ENCODE measurements at places on chromosomes 2 and 18.

DNA sequence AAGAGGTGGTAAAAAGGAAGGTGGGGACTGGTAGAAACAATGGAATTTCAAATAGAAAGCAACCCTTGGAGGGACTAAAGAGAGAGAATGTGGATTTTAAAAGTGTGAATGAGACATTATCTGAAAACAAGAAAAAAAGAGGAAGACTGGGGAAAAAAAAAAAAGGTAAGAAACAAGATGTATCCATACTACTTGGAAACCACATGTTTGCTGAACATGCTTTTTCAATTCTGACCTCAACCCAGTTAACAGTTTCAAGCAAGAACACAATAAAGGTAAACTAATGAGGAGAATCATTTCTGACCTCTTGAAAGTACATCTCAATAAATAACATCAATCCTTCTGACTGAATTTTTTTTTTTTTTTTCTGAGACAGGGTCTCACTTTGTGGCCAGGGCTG lies 2.6 kb downstream of the FARSB start:
- no peak for DNase-seq

- DNase-seq = no peak
These were observed 20.0 kb upstream of the SLC8A1 start for GRCh38 chr2:40471866-40472265.

- no peak for DNase-seq
These were observed 6.7 kb upstream of the ACAA2 start for GRCh38 chr18:49819823-49820671.

GRCh38 chr2:134694411-134694810 lies 24.4 kb downstream of the TMEM163 start:
- no peak for DNase-seq

GRCh38 chr18:49628119-49628518 lies 66.3 kb downstream of the LIPG start:
- no peak for DNase-seq

DNA sequence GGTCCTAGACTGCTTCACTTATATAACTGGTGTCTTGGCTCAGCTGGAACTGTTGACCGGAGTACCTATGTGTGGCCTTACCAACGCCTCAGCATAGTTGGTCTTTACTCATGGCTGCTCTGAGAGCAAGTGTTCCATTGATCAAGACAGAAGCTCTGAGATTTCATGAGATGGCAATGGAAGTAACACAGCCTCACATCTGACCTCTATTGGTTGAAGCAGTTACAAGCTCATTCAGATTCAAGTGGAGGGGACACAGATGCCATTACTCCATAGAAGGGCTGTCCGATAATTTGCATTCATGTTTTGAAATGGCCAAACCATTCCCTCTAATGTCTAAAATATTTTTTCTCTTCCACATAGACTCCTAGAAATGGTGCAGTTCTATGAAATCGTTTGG lies 46.4 kb upstream of the STK39 start:
- no peak for DNase-seq

GRCh38 chr18:38167623-38168022 lies 602.0 kb upstream of the CELF4 start:
- DNase-seq = no peak

GRCh38 chr2:7895289-7895688 lies 786.6 kb upstream of the ID2 start:
- DNase-seq = no peak

DNA sequence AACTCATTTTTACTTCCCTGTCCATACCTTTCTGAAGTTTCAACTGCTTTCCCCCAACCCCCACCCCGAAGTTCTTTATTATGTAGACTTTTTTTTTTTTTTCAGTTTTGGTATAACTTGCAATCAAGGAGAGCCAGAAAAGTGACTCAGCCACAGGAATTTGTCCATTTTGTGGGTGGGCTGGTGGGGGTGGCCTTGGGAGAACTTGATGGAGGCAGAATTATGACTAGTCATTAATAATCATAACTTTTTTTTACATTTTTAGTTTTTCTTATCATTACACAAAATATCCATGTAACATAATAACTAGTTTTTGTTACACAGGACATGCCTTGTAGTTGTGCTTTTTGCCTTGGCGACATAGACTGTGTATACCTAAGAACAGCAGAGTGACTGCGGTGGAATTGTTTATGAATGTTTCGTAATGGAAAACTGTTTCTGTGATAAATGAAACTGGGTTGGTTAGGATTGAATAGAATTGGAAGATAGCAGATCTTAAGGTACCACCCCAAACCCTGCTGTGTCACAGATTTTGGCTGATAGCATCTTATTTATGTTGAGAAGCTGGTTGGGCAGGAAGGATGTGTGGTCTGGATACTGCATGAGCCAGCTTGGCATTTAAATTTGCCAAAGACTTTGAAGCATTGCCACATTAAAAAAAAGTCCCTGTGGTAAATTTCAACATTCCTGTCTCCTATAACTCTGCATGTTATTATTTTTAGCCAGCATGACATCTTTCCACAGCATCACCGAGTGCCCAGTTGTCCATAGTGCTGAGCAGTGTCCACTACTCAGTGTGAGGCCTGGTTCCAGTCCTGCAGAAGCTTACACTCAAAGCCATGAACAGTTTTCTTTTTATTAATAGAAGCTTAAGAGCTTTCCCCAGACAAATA lies 30.7 kb downstream of the LYPD6B start:
- DNase-seq = no peak

GRCh38 chr2:113703386-113704299 lies 52.8 kb downstream of the SLC35F5 start:
- no peak for DNase-seq

DNA sequence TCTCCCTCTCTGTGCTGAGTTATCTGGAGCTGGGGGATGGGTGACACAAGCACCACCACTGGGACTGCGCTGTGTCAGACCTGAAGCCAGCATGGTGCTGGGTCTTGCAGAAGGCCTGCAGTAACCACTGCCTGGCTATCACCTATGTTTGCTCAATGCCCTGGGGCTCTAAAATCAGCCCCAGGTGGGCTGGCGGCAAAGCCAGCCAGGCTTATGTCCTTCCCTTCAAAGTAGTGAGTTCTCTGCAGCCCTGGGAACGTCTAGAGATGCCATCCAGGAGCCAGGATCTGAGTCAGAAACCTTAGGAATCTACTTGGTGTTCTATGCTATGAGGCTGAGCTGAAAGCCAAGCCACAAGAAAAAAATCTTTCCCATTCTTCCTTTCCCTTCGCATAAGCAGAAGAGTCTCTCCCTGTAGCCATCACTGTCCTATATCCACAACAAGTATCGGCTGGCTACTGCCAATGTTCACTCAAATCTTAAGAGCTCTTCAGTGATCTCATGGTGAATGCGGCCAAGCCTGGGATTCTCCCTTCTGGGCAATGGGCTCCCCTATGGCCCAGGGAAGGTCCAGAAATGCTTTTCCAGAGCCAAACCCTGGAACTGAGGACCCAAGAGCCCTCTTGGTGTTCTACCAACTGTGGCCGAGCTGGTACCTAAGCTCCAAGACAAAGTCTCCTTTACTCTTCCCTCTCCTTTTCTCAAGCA lies 248.7 kb downstream of the ZNF385B start:
- no peak for DNase-seq

DNA sequence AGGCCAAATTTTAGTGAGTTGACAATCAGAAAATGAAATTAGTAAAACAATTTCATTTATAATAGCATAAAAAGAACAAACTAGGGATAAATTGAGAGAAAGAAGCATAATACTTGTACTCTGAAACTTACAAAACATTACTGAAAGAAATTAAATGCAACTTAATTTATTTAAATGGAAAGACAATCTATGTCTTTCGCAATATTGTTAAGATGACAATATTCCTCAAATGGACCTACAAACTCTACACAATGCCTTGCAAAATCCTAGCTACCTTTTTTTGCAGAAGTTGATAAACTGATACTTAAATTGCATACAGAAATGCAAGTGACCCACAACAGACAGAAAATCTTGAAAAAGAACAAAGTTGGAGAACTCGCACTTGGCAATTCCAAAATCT lies 9.1 kb downstream of the EPG5 start:
- DNase-seq = no peak

DNA sequence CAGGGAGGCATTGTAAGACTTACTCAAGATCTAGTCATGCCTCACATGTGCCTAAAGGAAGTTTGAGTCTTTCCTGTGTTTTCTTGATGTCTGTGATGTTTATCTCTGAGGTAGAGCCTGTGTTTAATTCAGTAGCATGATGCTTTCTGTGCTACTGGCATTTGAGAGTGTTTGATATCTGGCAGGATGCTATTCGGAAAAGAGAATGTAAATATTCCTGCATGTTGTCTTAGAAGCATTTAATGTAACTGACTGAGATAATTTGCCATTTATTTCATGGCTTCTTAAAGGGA lies 58.8 kb downstream of the GREB1L start:
- DNase-seq = no peak

DNA sequence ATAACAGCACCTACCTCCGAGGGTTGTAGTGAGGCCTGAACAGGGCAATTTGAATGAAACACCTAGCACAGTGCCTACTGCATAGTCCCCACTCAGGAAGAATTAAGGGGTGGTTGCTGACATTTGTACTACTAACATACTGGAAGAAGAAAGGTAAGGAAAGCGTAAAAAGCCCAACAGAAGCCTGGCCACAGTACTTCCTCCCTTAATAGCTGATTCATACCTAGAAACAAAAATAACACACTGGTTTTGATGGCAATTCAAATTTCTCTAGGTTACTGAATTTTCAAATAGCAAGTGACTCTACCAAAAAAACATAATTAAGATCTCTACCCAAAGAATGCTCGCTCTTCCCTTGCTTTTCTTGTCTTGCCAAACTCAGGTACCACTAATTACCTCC lies 16.2 kb downstream of the SUCLG1 start:
- DNase-seq = no peak

- no peak for DNase-seq
These were observed 69.8 kb downstream of the ANKRD12 start for GRCh38 chr18:9206421-9206820.

DNA sequence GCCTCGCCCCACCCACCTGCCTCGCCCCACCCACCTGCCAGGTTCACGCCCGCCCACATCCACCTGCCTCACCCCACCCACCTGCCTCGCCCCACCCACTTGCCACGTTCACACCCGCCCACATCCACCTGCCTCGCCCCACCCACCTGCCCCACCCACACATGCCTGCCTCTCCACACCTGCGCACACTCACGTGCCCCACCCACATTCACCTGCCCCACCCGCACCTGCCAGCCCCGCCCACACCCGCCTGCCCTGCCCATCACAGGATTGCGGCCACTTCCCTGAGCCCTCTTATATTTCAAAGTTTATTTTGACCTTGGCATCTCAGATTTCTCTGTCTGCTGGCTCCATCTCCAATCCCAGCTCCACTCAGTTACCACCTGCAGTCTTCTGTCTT lies 217.5 kb upstream of the SOX11 start:
- DNase-seq = no peak

GRCh38 chr2:113755035-113755834 lies 1.2 kb downstream of the SLC35F5 start:
- DNase-seq = no peak

DNA sequence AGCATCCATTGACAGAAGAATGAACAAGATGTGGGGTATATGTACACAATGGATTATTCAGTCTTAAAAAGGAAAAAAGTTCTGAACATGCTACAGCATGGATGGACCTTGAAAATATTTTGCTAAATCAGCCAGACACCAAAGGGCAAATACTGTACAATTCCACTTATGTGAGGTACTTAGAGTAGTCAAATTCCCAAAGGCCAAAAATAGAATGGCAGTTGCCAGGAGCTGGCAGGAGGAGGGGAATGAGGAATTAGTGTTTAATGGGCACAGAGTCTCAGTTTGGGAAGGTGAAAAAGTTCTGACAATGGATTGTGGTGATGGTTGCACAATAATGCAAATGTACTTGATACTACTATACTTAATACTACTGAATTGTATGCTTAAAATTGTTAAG lies 193.2 kb downstream of the MBD2 start:
- DNase-seq = no peak

GRCh38 chr2:109372614-109373013 lies 241.2 kb downstream of the SEPTIN10 start:
- DNase-seq = no peak

DNA sequence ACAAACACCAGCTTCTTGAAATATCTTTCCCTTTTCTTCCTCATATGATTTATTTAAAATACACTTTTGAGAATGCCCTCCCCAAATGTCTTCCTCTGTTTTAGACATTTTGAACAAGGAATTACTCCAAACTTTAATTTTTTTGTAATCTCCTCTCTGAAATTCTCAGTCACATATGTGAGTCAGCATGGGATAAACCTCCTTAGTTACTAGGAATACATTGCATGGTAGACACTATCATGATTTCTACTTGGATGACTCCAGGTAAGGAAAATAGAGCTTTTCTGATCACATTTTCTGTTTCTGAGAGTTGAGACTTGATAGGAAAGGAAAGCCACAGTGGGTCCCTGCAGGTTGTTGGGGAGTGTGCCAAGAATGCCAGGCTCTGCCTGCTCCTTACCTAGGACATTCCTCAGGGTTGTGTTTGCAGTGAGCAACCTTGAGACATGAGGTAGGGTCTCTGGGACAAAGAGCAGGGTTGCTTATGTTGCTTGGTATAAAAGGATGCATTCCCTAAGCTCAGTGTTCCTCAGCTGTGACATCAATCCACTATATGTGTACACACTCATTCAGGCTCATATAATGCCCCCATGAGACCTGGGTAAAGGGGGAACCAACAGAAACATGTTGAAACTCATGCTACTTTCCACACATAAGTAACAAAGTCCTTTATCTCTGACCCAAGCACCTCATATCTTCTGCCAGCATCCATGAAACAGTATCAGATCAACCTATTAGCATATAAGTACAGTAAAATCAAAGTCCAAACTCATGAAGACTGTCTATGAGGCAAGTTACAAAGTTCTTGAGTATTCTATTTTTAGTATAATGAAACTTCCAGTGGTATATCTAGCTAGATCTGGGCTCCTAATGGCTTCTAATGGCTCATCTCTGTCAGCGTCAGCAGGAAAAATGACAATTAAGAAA lies 112.8 kb upstream of the SCN1A start:
- DNase-seq = no peak

GRCh38 chr18:44149706-44150105 lies 531.0 kb upstream of the SETBP1 start:
- DNase-seq = no peak

Data from NCI-H345 (cell line).